ENCODE measurements at places on chromosomes 1 and 21.

- no peak for DNase-seq
Observed at GRCh38 chr1:246579818-246580217, 13.6 kb downstream of the CNST start.

DNA sequence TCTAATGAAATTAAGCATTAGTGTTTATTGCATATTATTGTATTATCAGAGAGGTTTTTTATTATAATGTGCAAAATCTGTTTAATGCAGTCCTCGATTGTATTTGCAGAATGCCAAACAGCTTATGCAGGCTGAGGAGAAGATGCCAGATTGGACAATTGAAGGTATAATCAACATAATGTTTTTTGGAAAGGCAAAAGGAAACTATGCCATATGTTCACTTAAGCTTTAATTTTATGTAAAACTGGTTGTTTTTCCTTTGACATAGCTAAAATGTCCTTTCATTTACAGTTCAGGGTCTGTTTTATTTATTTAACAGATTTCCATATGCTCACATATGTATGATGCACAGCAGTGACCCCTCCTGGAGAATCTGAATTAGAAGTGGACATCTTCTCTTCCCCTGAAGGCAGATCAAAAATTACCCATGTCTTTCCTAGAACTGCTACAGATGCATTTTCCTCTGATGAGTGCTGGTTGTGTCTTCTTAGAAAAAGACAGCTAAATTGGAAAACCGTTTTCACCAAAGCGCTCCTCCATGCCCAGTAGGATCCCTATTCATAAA, 143.5 kb upstream of the USH2A start:
- DNase-seq = no peak

GRCh38 chr1:37705399-37705798, 13.1 kb downstream of the CDCA8 start:
- DNase-seq = no peak

DNA sequence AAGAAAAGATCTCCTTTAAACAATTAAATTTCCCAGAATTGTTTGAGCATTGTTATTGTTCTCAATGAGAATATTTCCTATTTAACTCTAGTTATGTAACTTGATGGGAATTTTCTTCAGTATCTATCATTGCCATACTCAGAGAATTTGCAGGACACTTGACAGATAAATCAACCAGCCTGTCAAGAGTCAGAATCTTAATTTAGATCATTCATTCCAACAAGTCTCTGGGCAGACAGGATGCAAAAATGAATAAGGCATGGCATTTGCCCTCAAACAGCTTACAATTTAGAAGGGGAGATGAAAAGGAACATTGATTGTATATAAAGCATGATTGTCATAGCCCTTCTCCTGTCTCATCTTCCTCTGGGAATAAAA, 7.3 kb upstream of the DISC1 start:
- DNase-seq = no peak

GRCh38 chr1:27542463-27543273, 52.7 kb upstream of the WASF2 start:
- no peak for DNase-seq

DNA sequence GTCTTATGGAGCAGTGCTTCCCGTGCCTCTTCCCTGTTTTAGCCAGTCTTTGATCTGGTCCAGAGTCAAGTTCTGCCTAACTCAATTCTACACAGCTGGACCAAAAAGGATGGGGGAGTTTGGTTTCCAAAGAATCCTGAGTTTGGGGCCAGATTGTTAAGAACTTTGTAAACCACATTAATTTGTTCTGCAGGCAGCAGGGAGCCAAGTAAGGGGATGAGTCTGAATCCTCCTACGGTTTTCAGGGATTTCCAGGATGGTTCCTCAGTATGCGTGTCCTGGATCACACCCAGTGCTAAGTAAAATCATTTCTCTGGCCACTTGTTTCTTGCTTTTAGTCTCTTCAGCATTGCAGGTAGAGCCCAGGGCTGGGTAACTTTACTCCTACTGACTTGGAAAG, 26.1 kb upstream of the GJA5 start:
- DNase-seq = no peak

GRCh38 chr1:167782946-167783345, 61.2 kb downstream of the MPZL1 start:
- DNase-seq = no peak

DNA sequence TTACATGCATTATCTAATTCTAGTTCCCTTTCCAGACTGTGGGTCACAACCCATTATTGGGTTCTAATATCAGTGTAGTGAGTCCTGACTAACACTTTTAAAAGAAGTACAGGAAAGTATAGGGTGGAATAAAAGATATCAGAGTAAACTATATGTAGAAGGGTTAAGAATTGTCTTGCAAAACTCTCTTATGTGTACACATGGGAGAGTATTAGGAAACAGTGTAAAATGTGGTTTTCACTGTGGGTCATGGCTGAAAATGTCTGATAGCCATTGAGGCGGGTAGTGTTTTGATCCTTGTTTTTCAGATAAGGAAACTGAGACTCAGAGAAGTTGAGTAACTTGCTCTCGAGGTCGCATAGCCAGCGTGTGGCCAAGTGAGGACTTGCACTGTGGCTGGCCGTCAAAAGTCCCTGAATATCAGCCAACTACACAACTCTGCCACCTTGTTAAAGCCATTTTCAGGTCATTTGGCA, 18.5 kb upstream of the MTARC1 start:
- no peak for DNase-seq

- DNase-seq = no peak
Observed at GRCh38 chr1:164961715-164962114, 394.8 kb downstream of the LMX1A start.

- no peak for DNase-seq
Observed at GRCh38 chr1:58942759-58943191, 158.9 kb upstream of the JUN start.

- DNase-seq = no peak
Observed at GRCh38 chr1:20486457-20487235, 636 bp upstream of the CAMK2N1 start.

GRCh38 chr21:45623436-45623835, 20.1 kb upstream of the PCBP3 start:
- no peak for DNase-seq

DNA sequence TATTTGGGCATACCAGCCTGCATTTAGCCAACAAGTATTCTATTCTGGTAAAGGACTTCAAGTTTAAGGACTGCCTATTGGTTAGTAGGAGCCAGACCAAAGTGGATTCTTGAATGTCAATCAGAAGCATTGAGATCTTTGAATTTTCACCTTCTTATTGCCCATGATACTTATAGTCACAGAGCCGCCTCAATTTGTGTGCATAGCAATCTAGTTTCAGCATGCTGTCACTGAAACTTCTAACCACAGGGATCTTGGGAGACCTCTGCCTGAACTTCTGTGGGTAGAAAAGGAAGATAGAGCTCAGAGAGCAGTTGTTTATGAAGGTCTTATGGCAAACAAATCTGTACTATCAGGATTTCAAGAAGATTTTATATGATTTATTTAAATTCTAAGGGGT, 501.4 kb upstream of the USP24 start:
- no peak for DNase-seq
